ENCODE measurements at places on chromosomes 7 and 10.

DNA sequence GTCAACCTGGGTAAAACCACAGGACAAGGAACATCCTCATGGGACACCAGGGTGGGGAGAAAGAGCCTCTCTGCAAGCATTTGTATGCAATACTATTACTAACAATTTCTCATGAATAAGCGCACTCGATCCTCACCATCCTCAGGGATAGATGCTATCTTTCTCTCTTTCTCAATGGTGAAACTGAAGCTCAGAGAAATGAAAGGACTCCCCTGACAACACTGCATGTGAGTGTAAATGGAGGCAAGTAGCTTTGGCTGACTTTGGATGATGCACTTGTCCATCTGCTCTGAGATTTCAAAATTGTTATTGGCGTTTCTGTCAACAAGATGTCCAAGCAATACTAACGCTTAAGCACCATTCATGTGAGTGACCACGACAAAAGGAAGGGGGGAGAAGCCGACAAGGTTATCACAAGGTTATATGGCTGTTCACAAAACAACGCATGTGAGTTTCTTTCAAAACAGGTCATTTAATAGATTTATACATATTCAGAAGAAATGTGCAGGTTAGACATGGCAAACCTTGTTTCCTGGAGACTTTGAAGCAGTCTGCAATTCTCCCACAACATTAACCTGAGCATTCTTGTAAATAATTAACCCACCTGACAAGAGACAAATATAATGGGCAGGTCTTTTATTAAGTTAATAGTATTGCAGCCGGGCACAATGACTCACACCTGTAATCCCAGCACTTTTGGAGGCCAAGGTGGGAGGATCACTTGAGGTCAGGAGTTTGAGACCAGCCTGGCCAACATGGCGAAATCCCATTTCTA lies 54.0 kb downstream of the IFIT5 start:
- no peak for DNase-seq

DNA sequence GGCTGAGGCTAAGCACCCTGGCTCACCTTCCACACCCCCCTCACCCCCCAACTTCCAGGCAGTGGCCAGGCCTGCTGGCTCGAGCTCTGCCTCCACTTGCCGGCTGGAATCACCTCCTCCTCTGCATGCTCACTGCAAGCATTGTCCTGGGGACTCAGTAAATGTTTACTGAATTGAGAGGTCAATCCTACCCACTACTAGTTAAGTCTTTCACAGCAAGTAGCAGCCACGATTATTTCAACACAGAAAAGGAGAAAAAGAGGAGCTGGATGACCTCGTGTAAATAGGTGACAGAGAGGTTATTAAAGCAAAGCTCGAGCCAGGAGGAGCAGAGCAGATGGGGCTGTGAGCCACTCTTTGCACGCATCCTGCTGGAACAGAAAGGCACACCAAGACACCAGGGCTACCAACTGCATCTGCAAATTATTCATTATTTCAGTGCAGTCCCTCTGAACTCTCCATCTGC lies 32.1 kb downstream of the HIPK2 start:
- DNase-seq = no peak

DNA sequence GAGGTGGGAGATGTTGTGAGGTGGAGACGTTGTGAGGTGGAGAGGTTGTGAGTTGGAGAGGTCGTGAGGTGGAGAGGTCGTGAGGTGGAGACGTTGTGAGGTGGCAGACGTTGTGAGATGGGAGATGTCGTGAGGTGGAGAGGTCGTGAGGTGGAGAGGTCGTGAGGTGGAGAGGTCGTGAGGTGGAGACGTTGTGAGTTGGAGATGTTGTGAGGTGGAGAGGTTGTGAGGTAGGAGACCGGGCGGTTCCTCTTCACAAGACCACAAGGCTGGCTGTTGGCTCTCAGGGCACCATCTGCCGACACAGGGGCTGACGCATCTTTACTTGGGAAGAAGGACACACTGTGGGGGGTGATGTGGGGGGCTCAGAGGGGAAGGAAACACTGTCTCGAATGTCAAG lies 34.7 kb upstream of the SHH start:
- no peak for DNase-seq

DNA sequence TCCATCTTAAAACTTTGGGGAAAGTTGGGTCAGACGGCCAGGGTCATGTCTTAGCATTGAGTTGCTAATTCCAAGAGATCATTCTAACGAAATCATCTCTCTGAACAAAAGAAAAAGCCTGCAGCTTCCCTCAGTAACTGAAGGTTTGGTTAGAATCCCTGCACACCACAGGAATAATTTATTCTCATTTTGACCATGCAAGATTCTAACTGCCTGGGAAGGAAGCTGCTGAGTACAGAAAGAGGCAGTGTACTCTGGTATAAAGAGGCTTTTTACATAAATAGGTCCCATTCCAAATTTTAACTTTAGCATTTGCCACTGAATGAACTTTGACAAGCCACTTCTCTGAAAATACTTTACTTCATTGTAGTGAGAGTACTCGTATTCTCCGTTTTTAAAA lies 76.9 kb upstream of the RSBN1L start:
- no peak for DNase-seq
